ENCODE measurements at places on chromosomes 2 and 18.

GRCh38 chr2:25819597-25820039 is 58.7 kb downstream of the ASXL2 start:
- DNase-seq = no peak

DNA sequence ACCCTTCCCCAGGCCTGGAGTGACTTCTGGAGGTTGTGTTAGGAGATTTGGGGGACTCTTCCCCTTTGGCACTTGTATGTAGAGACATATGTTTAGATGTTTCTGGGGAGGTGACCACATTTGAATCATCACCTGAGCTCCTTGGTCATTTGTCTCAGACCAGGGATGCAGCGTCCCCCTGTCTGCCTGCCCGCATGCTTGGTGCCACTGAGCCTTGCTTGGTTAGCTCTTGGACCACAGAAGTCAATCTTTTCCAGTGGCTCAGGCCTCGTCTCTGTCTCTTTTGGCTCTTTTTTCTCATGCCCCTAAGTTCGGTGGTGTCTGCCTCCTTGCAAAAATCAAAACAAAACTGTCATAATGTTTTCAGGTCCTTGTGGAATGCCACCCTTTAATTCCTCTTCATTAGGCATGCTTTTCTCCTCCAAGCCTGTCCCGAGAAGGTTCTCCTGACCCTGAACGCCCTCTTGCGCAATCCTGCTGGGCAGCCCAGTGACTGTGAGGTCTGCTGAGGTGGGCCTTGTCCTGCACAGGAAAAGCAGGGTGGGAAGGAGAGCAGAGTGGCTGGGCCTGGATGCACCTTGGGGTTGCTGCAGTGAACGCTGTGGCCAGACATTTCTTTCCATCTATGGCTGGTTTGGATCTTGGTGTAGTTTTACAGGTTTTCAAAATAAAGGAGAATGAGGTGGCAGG is 24.9 kb downstream of the GLI2 start:
- no peak for DNase-seq

GRCh38 chr18:3966642-3967358 is 488.3 kb downstream of the DLGAP1 start:
- DNase-seq = no peak

- no peak for DNase-seq
These were observed 124.2 kb downstream of the PXDN start for GRCh38 chr2:1620081-1620480.

GRCh38 chr2:54803783-54804751 is 80.6 kb downstream of the EML6 start:
- DNase-seq = no peak

- no peak for DNase-seq
These were observed 33.9 kb upstream of the TBC1D8 start for GRCh38 chr2:101185085-101185484.

- no peak for DNase-seq
These were observed 166.1 kb downstream of the CLIP4 start for GRCh38 chr2:29281086-29281915.

- no peak for DNase-seq
These were observed 515.2 kb downstream of the ZEB2 start for GRCh38 chr2:144004742-144005141.

DNA sequence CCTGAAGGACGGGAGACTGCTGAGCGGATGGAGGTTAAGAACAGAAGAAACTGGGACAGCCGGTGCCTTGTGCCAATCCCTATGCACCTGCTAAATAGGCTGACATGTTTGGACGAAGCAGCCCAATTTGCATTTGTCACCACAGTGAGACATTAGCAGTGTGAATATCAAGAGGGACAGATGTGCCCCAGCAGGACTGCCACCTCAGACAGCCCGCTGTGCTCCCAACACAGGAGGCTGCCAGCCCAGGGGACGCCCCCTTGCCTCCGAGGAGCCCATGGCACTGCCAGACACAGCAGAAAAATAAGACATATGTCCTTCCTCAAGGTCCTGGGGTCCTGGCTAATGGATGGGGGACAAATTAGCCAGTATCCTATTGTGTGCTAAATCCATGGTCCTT is 306.7 kb upstream of the POU3F3 start:
- no peak for DNase-seq

GRCh38 chr2:230938516-230939065 is 13.5 kb upstream of the GPR55 start:
- no peak for DNase-seq

GRCh38 chr2:45692566-45692965 is 41.1 kb downstream of the PRKCE start:
- DNase-seq = no peak

DNA sequence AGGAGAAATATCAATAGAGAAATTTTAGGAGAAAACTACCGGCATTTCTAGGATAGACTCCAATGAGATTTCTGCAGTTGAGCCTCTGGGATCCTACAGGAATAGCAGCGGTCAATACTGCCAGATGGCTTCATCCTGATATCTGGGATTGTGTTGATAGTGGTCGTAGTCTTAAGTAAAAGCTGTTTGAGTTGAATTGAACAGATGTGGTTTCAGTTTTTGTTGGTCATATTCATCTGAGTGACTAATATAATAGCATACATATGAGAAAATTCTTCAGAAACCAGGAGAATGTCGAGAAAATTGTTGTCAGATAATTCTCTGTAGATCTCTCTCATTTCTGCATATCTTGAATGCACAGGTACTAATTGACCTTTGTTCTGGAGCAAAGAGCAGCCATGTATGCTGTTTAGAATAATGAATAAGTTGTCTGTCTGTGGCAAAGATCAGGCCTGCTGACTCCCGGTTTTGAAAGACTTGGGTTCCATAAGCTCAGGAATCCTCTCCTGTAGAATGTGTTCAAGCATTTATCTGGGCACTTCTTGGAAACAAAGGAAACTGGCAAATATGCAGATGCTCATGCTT is 288.1 kb downstream of the TMX3 start:
- no peak for DNase-seq

GRCh38 chr2:98465456-98466226 is 21.0 kb downstream of the INPP4A start:
- peak; percentile 74 for DNase-seq

GRCh38 chr2:234649951-234650350 is 153.1 kb upstream of the ARL4C start:
- DNase-seq = no peak

GRCh38 chr2:78147466-78147865 is 625.3 kb upstream of the LRRTM4 start:
- no peak for DNase-seq

DNA sequence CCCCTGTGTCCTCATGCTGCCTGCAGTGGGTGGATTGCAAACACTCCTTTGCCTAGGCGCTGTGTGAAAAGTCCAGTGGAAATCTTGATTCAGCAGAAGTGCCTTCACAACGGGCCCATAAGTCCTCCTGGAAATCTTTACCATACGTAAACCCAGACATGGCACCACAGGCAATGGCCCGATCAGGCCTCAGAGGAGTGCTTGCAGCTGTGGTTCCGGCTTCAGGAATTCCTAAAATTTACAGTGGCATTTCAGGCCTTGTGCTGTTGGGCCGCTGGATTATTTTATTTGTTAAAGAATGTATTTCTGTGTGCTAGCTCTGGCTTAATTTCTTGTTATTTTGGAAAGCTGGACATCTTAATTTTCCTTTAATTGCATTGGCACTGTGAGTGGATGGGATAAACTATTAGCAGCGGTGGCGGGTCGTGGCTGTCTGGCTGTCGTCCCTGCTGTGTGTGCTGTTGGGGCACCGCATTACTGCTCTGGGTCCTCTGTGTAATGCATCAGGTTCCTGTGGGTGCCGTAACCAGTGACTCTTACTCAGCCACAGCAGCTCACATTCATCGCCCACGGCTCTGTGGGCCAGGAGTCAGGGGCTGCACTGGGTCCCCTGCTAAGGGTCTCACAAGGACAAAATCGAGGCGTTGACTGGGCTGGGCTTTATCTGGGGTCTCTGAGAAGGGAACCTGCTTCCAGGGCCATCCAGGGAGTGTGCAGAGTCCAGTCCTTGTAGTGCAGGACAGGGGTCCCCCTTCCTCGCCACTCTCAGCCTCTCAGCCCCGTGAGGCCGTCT is 73.1 kb downstream of the RTP5 start:
- no peak for DNase-seq

GRCh38 chr2:207768168-207768865 is 1.4 kb downstream of the FZD5 start:
- no peak for DNase-seq

- no peak for DNase-seq
These were observed 15.5 kb downstream of the CYP26B1 start for GRCh38 chr2:72131916-72132841.

DNA sequence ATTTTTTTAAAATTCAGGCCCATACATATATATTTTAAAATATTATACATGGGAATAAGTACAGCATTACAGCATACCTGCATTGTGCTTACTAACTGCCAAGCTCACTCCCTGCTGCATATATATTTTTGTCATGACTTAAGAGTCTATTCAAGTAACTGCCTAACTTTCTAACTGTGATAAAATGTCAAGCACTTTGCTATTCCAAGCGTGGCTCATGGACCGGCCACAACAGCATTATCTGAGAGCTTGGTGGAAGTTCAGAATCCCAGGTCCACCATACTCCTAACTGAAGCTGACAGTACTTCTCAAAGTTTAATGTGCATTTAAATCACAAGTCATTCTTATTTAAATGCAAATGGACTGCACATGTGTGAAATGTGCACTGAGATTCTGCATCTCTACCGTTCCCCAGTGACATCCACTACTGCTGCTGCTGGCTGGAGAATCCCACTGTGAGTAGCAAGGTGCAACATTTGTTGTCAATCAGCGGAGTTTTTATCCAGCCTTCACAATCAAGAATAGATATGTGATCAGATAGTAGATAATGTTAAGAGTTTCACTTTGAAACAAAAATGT is 79.1 kb downstream of the DYM start:
- DNase-seq = no peak

DNA sequence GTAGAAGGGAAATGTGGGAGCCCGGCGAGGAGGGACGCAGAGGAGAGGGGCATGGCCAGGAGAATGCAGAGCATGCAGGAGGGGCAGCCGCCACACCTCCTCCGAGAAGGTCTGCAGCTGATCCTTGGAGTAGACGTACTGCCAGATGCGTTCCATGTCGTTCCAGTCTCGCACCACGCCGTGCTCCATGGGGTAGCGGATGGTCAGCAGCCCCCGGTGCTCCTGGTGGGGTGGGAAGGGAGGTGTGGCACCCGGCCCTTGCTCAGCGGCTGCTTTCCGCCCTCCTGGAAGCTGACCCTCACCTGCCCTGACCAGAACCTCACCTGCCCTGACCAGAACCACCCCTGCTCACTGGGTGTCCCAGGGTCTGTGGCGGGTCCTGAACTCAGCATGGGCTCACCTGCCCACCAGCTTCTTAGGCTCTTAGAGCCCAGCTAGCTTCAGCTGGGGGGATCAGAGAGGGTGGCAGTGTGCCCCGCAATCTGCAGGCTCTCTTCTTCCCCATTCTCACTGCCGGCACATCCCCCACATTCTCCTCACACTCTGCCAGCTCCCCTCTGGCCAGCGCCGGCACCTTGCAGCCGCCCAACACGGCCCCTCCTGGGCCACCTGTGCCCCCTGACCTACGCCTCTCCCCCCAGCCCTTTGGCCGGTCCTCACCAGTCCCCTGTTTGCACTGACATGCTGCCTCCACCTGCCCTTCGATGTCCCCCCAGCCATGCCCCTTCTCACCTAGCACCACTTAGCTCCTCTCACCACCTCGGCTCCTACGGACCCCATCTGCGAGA is 4.4 kb downstream of the ACTR1B start:
- no peak for DNase-seq

GRCh38 chr2:74233648-74234047 is 35.2 kb downstream of the MTHFD2 start:
- no peak for DNase-seq

- DNase-seq = no peak
These were observed 28.3 kb upstream of the GYPC start for GRCh38 chr2:126627643-126628042.

DNA sequence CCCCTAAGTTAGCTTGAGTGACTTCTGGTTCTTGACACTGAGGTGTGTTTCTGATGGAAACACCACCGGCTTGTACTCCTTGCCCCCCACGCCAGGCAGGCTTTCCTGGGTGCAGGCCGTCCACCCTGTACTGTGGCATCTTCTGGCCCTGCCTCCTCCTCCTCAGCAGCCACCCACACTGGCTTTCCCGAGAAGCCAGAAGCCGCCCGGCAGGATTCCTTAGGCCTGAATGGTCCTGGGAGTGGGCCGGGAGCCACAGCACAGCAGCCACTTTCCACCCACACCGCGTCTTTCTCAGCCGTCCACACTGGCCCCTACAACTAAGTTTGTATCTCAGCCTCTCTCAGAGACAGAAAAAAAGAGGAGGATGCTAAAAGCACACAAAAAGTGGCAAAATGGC is 2.1 kb upstream of the HSBP1L1 start:
- DNase-seq = no peak

- no peak for DNase-seq
These were observed 110.2 kb upstream of the RBBP8 start for GRCh38 chr18:22822841-22823508.

DNA sequence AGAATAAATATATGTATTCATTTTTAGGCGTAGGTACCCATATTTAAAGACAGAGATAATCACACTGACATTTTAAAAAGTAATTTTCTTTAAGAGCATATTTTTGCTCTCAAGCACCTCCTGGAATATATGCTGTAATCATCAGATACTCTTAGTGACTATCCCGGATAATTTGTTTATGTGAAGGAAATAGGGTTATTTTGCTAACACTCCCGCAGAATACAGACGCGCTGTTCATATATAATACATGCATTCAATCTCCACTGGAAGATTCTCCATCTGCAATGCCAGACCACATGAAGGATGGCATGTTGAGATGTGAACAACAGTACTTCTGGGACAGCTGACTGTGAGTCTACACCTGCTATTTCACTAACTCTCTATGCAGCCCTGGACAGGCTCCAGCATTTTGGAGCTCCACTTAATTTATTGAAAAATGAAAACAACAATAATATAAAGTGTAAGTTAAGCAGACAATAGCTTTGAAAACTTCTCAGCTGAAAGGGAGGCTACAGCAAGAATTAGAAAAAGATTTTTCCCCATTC is 430.6 kb downstream of the TMX3 start:
- no peak for DNase-seq

DNA sequence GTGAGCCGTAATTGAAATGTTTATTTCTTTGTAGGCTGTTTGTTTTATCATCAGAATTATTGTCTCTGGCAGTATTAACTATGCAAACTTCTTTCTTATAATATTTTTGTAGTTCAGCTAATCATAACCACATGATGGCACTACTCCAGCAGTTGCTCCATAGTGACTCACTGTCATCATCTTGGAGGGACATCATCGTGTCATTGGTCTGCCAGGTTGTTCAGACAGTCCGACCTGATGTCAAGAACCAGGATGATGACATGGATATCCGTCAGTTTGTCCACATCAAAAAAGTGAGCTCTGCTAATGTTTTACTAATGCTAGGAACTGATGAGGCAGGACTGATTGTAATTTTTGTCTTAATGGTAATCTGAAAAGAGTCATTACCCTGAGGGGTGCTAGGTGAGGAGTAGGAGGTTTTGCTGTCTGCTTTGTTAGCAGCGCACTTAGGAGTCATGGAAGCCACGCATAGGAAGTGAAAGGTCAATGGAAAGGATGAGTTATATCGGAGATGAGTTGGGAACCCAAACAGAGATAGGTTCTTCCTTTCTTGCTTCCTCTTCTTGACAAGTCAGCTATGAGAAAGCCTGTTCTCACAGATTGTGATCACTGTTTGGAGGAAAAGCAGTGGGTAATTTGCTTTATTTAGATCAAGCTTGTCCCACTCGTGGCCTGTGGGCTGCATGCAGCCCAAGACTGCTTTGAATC is 49.2 kb downstream of the PIKFYVE start:
- no peak for DNase-seq

- DNase-seq = no peak
These were observed 489.1 kb downstream of the STK39 start for GRCh38 chr2:167758292-167758691.

- DNase-seq = no peak
These were observed 143.2 kb upstream of the KYNU start for GRCh38 chr2:142734231-142734630.

GRCh38 chr18:23135550-23136325 is 453 bp downstream of the CABLES1 start:
- no peak for DNase-seq

Measured in activated T-cell treated with anti-CD3 and anti-CD28 coated beads for 1 hour (primary cell).